ENCODE measurements at places on chromosomes 11 and 22.

DNA sequence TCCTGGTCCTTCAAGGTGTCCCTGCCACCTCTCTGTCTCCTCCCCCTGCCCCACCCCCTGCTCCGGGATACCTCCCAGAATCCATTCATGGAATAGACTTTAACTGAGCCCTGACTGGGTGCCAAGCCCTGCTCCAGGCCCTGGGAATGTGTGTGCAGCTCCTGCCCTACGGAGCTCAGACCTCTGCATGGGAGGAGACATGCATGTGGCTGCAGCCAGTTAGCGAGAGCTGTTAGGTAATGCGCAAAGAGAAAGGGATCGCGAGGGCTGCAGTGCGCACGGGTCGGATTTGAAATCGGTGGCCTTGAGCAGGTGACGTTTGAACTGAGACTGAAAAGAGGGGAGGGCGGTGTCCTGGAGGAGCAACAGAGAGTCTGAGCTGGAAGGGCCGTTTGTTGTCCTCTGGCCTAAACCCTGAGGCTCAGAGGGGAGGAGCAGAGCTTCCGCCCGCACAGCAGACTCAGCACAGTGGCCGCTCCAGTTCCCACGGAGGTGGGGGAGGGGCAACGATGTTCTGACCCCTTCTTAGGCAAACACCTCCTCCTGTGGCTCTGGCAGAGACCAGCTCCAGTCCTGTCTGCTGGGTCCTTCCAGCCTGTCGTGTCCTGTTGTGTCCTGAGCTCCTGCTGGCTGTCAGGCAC lies 19.8 kb upstream of the LRRC10B start:
- DNase-seq: no peak

GRCh38 chr22:30054764-30055069 lies 25.5 kb upstream of the HORMAD2 start:
- no peak for DNase-seq

DNA sequence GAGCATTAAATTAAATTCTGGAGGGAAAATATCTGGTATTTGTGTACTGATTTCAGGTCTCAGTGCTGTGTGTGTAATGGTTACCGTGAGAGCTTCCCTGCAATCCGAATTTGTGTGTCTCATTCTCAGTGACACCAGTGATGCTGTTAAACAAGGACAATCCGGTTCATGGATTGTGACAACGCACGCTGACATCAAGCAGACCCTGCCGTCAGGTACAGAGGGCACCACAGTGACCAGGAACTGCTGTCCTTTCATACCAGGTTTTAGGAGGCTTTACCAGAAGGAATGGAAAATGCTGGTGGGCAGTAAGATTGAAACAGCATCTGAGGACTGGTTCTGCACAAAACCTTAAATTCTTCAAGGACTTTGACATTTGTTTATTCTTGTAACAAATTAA lies 30.5 kb upstream of the PLET1 start:
- no peak for DNase-seq

GRCh38 chr11:111229604-111230003 lies 15.9 kb upstream of the POU2AF2 start:
- no peak for DNase-seq

GRCh38 chr22:39913886-39914285 lies 13.0 kb downstream of the GRAP2 start:
- no peak for DNase-seq

GRCh38 chr11:82754410-82754809 lies 20.7 kb upstream of the FAM181B start:
- DNase-seq: no peak

GRCh38 chr11:112481431-112481830 lies 220.8 kb upstream of the PLET1 start:
- DNase-seq: no peak
